Caki2 (cell line): ENCODE measurements at places on chromosomes 7 and 10.

DNA sequence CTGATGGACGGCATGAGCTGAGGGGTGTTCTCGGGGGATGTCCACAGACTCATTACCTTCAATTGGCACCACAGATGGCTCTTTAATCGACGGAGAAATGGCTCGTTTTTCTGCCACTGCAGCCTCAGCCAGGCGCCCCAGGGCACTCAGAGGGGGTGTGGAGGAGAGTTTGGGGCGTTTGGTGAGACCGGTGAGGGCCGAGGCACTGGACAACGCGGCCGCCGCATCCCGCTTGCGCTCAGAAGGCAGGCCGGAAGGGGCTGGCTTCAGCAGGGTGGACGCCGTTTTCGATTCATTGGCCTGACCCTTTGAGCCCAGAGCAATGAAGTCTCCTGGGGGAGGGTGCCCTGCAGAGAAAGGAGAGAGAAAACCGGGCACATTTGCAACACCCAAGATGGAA is 1.3 kb downstream of the INTS1 start:
- no peak for DNase-seq

DNA sequence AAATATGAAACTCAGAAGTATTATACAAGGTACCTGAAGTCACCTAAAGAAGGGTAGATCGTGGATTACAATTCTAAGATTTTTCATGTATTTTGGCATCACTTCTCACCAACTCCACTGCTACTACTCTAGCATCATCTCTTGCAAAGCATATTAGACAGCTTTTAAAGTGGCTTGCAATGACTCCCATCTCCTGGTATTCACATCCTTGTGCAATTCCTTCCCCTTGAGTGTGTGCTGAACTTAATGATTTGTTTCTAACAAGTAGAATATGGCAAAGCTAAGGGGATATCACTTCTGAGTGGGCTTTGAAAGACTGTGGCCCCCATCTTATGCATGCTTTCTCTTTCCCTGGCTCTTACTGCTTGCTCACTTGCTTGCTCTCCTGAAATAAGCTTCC is 280.2 kb downstream of the SNX13 start:
- no peak for DNase-seq

DNA sequence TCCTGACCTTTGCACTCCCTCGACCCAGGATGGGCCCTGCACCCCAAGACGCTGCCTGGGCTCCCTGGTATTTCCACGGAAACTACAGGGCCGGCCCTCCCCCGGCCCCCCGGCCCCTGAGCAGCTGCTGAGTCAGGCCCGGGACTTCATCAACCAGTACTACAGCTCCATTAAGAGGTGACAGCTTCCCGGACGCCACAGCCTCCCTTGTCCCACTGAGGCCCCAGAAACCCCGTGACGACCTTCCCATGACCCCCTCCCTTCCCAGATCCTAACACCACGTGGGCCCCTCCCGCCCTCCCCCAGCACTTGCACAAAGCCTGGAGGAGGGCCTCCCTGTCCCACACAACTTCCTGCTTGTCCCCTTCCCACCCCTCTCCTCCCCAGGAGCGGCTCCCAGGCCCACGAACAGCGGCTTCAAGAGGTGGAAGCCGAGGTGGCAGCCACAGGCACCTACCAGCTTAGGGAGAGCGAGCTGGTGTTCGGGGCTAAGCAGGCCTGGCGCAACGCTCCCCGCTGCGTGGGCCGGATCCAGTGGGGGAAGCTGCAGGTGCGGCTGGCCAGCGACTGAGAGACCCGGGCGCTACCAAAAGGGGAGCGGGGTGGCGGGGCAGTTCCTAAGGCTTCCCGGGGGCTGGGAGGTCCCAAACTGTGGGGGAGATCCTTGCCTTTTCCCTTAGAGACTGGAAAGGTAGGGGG is 5.7 kb downstream of the NOS3 start:
- DNase-seq, result no peak

- DNase-seq, result no peak
Measured at GRCh38 chr10:102208311-102209035, 17.6 kb upstream of the ELOVL3 start.

- DNase-seq, result peak; percentile 16
Measured at GRCh38 chr10:9823268-9823930, 1194.3 kb upstream of the CELF2 start.

DNA sequence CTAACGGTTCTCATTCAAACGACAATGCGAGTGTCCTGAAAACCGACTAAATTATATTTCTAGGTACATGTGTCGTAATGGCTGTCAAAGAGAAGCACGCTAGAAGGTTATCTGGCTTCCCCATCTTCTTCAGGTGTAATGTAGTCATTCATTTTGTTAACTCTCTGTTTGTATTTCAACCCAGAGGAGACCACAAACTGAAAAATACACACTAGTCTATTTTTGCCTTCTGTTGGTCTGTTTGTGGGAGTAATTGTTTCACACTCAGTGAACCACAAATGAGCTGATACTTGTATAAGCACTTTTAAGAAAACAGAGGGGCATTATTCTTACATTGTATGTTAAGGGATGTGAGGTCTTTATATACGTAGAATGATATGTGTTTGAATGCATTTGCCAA is 305.9 kb downstream of the GATA3 start:
- no peak for DNase-seq

- peak; percentile 38 for DNase-seq
Measured at GRCh38 chr7:47100817-47101435, 481.0 kb downstream of the TNS3 start.

DNA sequence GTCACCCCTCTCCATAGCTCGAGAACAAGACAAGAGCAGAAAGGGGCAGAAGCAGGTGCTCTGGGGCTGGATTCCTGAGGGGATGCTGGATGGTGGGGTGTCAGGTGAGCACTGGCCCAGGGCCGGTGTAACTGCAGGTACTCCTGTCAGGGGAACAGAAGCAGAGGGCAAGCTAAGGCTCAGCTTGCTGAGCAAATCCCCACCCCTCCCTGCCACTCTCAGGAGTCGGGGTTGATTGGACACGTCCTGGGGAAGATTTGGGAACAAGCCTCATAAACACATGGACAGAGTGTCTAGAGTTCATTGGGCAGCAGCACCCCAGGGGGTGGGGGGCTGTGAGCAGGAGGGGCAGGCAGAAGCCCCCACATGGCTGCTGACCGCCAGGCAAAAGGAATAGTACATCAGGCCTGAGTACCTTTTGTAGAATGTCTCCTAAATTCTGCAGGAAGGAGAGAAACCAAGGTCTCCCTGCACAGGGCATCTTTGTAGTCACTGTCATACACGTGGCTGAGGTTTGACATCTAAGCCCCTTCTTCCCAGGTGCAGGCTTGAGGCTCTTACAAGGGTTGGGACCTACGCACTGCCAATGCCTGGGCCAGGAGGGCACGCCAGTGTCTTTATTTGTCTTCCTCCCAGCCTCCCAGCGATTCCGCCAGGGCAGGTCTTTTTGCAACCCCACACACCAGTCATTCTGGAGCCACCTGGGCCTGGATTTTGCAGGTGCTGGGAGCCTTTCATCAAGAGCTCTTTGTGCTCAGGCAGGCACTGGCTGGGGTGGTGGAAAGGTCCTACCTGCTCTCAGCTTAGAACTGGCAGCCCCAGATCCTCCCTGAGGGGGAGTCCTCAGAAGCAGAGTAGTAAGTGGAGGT is 2.8 kb downstream of the CALML3 start:
- no peak for DNase-seq

DNA sequence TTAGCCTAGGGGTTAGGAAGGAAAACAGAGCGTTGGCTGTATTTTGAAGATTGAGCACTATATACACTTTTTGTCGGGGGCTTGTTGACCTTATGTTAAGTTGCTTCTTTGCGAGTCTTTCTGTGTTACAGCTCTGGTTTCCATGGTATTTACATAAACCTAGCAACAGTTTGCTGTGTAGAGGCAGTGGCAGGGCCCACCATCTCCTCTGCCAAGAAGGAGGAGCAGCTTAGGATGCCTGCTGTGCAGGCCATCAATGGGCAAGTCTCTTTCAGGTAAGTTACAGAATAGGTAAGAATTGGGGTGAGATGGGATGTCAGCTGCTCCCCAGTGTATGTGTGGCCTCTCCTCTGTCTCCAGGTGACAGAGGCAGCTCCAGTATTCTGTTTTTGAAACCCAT is 485.5 kb downstream of the LRMDA start:
- DNase-seq, result no peak

DNA sequence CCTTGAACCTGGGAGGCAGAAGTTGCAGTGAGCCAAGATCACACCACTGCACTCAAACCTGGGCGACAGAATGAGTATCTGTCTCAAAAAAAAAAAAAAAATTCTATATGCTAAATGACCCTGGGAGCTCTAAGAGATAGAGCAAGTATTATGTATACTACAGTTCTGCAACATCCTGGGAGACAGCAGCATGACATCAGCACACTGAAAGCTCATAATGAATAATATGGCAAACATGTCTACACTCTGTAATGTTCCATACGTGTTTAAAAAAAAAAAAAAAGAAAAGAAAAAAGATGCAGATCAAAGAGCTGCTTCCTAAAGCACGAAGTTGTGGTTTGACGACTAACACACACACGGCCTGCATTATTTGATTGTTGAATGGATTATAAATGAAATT is 72.5 kb downstream of the CUL2 start:
- no peak for DNase-seq
